T-helper 2 cell (primary cell): ENCODE measurements at places on chromosomes 6 and 20.

- no peak for DNase-seq
Measured at GRCh38 chr20:51510169-51510568, 32.4 kb downstream of the NFATC2 start.

- peak; percentile 70 for DNase-seq
Measured at GRCh38 chr20:34713194-34713943, 9.2 kb downstream of the TP53INP2 start.

- no peak for DNase-seq
Measured at GRCh38 chr6:137087902-137088301, 43.1 kb upstream of the IL20RA start.

DNA sequence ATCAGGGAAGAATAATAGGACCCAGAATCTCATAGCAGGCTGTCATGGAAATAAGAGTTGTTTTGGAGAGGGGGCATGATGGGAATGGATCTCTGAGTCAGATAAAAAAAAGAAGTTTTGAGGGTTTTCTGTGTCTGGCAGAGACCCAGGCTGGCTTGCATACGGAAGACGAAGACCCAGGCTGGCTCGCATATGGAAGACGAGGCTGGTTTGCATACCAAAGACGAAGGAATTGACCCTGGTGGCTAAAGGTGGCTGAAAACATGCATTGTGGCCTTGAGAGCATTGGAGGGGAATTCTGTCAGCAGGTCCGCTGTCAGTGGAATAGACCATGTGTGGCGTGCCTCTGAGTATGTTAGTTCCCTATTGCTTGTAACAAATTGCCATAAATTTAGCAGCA lies 335.1 kb downstream of the BTBD3 start:
- no peak for DNase-seq

GRCh38 chr6:7787137-7787608 lies 61.3 kb downstream of the BMP6 start:
- DNase-seq, result no peak

DNA sequence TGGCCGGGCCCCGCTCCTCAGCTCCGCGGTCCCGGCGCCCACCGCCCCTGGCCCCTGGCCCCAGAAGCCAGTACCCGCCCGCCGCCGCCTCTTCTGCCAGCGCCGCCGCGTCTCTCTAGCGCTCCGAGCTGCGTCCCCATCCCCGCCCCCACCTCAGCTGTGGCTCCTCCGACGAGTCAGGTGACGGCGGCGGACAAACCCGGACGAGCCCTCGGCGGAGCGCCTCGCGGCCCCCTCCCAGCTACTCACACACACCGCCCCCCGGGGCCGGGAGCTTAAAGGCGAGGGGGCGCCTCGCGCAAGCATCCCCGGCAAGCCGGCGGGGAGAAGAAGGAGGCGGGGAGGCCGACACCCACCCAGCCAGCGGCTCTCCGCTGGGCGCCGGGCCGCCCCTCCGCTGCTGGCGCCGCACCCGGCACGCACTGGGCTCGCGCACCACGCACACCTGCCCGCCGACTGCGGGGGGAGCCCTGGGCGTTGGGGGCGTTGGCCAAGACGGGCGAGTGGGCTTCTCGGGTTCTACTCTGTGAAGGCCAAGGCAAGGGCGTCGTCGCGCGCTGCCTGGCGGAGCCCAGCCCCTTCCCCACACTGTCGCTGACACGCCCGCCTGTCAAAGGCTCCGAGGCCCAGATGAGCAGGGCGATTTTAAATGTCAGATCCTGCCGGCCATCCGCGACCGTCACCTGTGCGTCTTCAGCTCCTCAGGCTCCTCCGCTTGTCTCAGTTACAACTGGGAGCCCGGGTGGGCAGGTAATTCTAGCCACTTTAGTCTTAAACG lies at the start of gene SNAP91:
TSS of gene SNAP91 (minus strand) at position 132 of the 778 bp plus-strand sequence. CDS start 1,174 bp downstream, outside the sequence.
- DNase-seq, result no peak

GRCh38 chr6:138953451-138953850 lies 34.6 kb downstream of the REPS1 start:
- DNase-seq, result no peak

DNA sequence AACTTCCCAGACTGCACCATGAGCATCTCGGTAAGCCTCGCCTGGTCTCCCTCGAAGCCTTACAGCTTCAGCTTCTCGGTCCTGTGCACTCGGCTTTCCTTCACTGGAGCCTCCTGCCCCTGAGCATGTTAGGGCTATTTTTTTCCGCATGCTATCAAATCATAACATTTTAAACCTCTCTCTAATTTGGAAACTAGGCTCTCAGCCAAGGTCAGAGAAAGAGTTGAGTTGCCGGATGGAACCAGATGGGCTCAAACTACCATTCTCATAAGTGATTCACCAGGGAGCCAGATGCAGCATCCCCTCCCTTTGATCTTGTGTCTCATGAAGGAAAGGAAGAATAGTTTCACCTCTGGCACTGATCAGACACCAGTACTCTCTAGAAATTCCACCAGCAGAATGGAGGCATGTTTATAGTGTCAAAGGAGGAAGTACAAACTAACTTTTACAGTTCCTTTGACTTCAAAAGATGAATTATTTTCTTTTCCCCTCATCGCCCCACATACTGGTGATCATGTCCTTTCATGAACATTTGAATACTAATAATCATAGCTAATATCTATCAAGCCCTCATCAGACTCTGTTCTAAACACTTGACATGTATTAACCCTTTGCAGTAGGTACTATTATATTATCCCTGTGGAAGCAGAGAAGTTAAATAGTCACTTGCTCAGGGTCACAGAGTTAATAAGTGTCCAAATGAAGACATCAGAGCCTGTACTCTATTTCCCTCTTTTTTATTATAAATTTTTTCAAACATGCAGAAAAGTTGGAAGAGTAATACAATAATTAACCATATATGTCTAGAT lies 46.7 kb downstream of the MAP1LC3A start:
- no peak for DNase-seq

- no peak for DNase-seq
Measured at GRCh38 chr20:59628171-59628570, 23.8 kb downstream of the PHACTR3 start.

DNA sequence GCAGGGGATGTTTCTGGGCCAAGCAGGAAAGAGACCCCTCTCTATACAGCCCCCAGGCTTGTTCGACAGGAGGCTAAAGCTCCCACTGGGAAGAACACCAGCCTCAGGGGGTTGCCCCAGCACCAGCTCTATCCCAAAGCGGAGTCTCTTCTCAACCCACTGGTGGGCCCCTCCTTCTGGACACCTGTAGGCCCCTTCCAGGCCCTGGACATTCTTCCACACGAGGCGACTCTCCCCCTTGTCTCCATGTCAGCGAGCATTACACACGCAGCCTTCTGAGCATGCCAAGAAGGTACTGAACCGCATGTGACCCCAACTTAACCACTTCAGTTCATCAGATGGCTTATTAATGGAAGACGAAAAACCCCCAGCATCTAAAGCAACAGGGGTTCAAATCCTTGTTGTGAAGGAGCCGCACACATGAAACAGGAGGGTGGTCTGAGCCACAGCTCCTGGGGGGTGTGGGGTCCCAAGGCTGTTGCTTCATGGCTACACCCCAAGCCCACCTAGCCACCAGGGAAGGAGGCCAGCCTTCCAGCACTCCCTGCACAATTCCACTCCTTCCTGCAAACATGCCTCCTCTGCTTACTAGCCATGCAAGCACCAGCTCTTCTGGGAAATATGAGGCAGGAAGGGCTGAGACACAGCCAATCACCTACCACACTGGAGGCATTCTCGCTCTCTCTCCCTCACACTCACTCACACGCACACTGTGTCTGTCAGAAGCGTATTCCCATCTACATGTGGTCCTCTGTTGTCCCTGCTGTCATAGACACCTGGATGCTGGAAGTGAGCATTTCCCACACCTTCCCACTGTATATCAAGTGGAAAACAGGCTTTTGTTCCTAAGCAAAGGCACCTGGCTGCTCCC lies 104.5 kb downstream of the NOL4L start:
- no peak for DNase-seq

- DNase-seq, result no peak
Measured at GRCh38 chr20:51074062-51074461, 51.2 kb upstream of the KCNG1 start.

GRCh38 chr20:46157625-46158024 lies 39.5 kb downstream of the CD40 start:
- no peak for DNase-seq

- no peak for DNase-seq
Measured at GRCh38 chr6:163716690-163717089, 302.2 kb downstream of the QKI start.

DNA sequence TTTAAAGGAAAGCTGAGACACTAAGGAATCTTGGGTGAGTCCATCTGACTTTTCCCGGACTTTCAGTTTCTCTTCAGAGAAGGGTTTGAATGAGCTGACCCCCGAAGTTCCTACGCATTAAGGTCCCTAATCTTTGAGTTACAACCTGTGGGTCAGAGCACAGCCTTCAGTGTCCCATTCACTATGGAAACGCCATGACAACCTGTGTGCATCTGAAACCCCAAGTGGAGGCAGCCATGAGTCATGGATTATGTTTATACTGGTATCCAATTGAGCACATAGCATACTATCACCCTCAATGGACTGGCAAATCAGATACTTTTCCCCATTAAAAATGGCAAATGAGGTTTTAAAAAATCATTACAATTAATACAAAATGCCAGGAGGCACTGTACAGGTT lies 11.4 kb downstream of the MYLK4 start:
- no peak for DNase-seq

GRCh38 chr6:53299331-53300005 lies 49.3 kb downstream of the ELOVL5 start:
- DNase-seq, result no peak

DNA sequence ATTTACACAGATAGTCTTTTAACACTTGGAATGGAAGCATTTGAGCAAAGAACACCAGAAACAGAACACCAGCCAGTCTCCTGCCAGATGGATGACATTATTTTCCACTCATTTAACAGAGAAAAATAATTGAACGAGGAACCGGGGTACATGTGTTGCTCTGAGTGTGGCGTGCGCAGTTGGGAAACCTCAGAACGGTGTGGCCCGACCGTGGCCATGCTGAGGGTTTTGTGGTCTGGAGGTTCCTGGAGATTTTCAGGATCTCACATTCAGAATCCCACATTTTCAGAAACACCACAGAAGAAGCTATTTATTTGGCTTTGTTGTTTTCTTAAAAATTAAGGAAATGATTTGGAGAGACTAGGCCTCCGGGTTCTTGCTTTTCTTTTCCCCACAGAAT lies 126.9 kb upstream of the QKI start:
- DNase-seq, result no peak

- DNase-seq, result no peak
Measured at GRCh38 chr6:157996201-157996712, 14.6 kb downstream of the SYNJ2 start.

- no peak for DNase-seq
Measured at GRCh38 chr6:160156842-160157241, 35.2 kb downstream of the SLC22A1 start.

DNA sequence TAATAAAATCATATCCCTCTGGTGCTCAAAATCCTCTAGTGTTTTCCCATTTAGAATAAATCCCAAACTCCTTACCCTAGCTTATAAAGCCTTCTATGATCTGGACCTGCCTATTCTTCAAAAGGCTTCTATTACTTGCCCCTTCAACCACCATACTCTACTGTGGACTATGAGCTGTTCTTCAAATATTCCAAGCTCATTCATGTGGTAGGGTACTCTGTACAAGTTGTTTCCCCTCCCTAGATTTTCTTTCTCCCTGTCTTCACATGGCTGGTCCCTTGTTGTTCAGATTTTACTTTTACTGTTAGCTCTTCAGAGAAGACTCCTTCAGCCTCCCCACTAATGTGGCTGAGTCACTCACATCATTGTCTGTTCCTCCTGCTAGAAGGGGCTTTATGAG lies 193.2 kb downstream of the OGFRL1 start:
- no peak for DNase-seq

DNA sequence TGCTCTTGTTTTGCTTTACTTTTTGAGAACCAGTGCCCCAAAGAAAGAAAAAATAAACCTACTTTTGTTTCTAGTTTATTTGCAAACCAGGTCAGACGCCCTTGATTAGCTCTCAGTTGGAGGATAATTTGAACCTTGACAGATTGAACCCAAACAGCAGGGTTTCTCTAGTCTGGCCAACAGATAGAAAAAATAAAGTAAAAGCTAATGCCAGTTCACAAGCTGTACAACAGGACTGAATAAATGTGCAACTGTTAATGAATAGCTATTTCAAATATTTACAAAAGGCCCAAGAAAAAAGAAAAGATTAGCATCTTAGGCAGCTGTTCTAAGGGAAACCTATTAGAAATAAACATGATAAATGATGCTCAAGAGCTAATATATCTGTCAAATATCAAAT lies 331.8 kb downstream of the CDKAL1 start:
- DNase-seq, result no peak

GRCh38 chr20:1856424-1856823 lies 38.8 kb upstream of the SIRPA start:
- no peak for DNase-seq

DNA sequence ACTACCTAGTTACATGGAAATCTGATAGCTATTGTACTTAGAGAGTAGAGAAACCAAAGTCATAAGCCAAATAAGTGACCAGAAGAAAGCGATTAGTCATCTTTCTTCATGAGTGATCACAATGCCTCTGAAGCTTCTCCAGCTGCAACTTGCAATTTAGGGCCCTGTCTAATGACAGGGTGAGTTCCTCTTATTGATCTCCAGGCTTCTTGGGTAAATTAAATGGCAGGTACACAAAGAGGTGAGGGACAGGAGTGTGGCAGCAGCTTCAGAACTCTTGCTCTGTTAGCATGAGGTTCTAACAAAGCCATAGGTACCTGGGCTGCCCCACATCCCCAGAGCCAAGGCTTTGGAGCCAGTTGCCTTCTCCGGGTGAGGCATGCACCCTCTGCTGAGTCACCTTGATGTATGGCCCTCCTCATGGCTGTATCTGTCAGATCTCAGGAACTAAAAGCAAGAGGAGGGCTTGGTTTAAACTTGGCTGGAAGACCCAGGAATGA lies 60.8 kb downstream of the PRDM1 start:
- no peak for DNase-seq

- DNase-seq, result no peak
Measured at GRCh38 chr6:95274686-95275235, 302.6 kb upstream of the MANEA start.

- no peak for DNase-seq
Measured at GRCh38 chr20:32888636-32889035, 29.9 kb downstream of the EFCAB8 start.

GRCh38 chr6:16929809-16930208 lies 168.5 kb upstream of the ATXN1 start:
- no peak for DNase-seq

DNA sequence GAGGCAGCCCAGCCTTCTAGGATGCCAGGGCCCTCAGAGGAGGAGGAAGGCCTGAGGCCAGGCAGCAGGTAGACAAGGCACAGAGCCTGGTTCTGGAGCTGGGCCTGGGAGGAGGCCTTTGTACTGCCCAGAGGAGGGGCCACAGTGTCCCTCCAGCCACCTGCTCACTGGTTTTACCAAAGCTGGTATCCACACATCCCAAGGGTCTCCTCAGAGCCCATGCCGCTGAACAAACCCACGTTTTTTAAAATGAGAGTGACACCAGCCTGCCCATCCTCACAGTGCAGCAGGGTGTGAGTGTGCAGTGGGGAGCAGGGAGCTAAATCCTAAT lies 162.7 kb downstream of the LY86 start:
- DNase-seq, result no peak
